Activated CD4-positive, alpha-beta T cell treated with anti-CD3 and anti-CD28 coated beads, Interleukin-2, amount 50 U/mL, for 1 hour (primary cell): ENCODE measurements at places on chromosomes 16 and 17.

- DNase-seq, result no peak
Observed at GRCh38 chr17:79730769-79731483, at the start of gene ENPP7. TSS of gene ENPP7 (plus strand) at chr17:79730943. CDS start at chr17:79731140, 197 bp downstream.

- DNase-seq, result no peak
Observed at GRCh38 chr16:27498916-27499658, 50.6 kb downstream of the GTF3C1 start.

GRCh38 chr17:70158591-70158990, 10.7 kb upstream of the KCNJ2 start:
- no peak for DNase-seq

DNA sequence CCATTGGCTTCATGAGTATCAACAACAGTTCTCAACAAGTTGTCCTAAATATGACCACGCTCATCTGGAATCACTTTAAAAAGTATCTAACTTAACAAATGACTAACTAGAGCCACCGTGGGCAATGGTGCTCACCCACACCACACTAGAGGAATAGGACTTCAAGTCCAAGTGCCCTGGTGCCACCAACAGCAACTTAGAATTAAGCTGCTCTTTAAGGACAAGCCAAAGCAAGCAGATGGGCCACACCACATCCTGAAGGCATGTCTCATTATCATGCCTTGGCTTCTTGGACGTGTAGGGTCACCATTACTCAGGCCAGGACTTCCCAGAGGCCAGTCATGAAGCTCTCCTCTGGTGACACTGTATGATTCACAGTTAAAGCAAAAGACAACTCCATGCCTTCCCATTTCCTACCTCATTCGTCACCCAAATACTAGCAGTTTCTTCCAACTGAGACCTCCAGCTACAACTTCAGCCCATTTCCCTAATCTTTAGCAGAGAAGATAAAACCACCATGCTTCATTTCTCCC, 9.4 kb upstream of the SLC6A4 start:
- DNase-seq, result no peak
